ENCODE measurements at places on chromosomes 4 and X. TPM values are rescaled to one million over a fixed set of nuclear protein-coding genes. Genes with fewer than 3 reads are reported as not detected.
A peak's percentile ranks its signal among the peaks of the same experiment; 100 is the strongest.

GRCh38 chrX:64977051-64977450 lies 801 bp upstream of the ZC4H2 start:
- no peaks in the 10 kb centered on the region for H3K27me3 ChIP-seq
- H3K4me1 ChIP-seq = peaks cover 3% of the 10 kb centered on the region
- no peaks in the 10 kb centered on the region for H3K36me3 ChIP-seq
- no peak overlapping the region for H3K4me3 ChIP-seq

GRCh38 chrX:100512471-100512870 lies 72.3 kb upstream of the TNMD start:
- no peaks in the 10 kb centered on the region for H3K36me3 ChIP-seq
- no peaks in the 10 kb centered on the region for H3K27me3 ChIP-seq
- no peak overlapping the region for H3K4me3 ChIP-seq

DNA sequence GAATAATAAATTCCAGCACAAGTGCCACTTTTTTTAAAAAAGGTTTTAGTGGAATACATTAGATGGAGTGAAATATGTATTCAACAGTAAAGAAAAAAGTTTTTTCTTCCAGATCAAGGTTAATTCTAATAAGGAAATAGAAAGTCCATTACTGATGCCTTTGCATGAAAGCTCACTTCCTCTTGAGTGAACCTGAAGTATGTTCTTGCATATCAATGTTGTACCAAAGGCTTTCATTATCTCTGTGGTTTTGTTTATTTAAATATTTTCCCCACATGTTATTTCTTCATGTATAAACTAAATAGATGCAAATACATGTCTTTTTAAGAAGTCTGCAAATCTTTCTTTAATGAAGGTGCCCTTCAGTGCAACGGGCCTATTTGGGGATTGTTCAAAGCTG lies 307.9 kb downstream of the C4orf33 start:
- H3K4me3 ChIP-seq = no peak overlapping the region
- no peaks in the 10 kb centered on the region for H3K4me1 ChIP-seq
- H3K27me3 ChIP-seq = no peaks in the 10 kb centered on the region
- H3K36me3 ChIP-seq = no peaks in the 10 kb centered on the region
- DNase-seq = no peak

GRCh38 chr4:24693636-24694035 lies 101.7 kb upstream of the SOD3 start:
- H3K4me1 ChIP-seq = no peaks in the 10 kb centered on the region
- H3K36me3 ChIP-seq = no peaks in the 10 kb centered on the region
- DNase-seq = no peak
- no peak overlapping the region for H3K4me3 ChIP-seq
- no peak overlapping the region for H3K27ac ChIP-seq
- no peaks in the 10 kb centered on the region for H3K27me3 ChIP-seq

DNA sequence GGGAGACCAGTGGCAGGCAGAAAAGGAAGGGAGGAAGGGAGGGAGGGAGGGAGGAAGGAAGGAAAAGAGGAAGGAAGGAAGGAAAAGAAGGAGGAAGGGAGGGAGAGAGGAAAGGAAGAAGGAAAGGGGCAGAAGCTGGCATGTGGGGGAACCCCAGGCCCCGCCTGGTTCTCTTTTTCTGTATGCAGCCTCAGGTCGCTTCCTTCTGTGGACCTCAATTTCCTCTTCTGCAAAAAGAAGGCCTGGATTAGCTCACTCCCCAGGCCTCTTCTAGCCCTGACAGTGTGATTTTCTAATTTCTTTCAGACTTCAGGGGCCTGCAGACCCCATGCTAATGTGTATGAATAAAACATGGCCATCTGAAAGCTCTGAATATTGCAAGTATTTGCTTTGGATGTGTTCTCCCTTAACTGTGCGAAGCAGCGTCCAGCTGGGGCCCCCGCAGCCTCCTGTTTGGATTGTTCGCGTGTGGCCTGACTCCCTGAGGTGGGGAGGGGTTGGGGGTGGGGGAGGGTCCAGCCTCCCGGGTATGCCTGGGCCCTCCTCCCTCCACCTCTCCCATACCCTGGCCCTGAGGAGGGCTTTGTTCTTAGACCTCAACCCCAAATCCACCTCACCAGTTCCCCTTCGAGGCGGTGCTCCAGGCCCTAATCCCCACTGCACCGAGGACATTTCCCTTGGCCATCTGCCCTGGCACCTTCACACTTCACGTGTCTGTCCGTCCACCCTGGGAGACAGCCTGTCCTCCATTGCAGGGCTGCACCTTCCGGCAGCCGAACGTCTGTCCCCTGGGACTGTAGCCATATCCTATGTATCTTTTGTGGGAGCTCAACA lies 199.9 kb upstream of the ATP6AP2 start:
- H3K36me3 ChIP-seq = no peaks in the 10 kb centered on the region
- no peaks in the 10 kb centered on the region for H3K27me3 ChIP-seq
- DNase-seq = peak; percentile 14
- no peaks in the 10 kb centered on the region for H3K4me1 ChIP-seq

The HS6ST2 gene
- total RNA-seq = not detected

DNA sequence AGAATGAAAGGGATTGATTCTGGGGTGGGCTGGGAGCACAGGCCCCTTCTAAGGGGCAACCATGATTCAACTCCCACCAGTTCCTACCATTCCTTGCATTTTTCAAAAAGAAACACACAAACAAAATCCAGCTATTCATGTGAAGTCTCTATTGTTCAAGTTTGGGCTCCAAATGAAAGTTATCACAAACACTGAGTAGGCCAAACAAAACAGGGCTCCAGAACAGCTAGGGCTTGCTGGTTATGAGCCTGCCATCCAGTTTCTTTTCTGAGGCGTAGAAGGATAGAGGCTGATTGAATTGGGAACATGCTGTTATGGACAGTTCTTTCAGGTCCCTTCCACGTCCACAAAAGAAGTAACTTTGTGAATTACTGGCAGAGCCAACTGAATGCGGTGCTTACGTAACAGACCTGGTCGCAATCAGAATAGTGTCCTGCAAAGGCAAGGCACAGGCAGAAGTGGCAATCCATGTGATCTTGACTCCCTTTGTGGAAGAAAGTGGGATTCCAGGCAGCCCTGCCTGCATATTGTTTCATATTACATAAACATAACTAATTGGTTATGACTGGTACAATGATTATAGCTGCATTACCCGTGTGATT lies 244.5 kb downstream of the SCFD2 start:
- no peak for DNase-seq
- no peaks in the 10 kb centered on the region for H3K4me1 ChIP-seq
- H3K27ac ChIP-seq = no peak overlapping the region
- H3K4me3 ChIP-seq = no peak overlapping the region
- H3K27me3 ChIP-seq = no peaks in the 10 kb centered on the region

- no peak for DNase-seq
- peak overlapping the region; percentile 15 for H3K4me3 ChIP-seq
- no peak overlapping the region for H3K27ac ChIP-seq
- peaks cover 21% of the 10 kb centered on the region for H3K4me1 ChIP-seq
Measured at GRCh38 chr4:41880840-41881831, 54.1 kb upstream of the TMEM33 start.

The TENM3 gene
- 41.8 TPM for total RNA-seq

The CYP4V2 gene
- 66.9 TPM for total RNA-seq

- peaks cover 17% of the 10 kb centered on the region for H3K4me1 ChIP-seq
- no peak overlapping the region for H3K4me3 ChIP-seq
- peak overlapping the region; percentile 60 for H3K27ac ChIP-seq
Measured at GRCh38 chrX:53086464-53086863, 4.3 kb downstream of the TSPYL2 start.

DNA sequence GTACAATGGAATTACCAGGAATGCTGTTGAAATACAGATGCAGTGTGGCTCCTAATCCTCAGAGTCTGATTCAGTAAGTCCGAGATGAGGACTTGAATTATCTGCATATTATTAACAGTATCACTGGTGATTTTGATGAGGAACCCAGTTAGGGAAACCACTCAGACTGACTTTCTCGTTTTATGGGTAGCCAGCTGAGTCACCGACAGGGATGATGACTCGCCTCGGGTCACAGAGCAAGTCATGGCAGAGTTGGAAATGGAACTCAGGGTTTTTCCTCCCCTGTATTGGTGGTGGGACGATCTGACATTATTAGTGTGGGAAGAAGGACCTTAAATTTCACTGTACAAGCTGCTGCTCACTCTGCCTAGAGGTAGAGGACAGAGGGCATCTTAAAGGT lies 51.3 kb downstream of the RTL9 start:
- H3K27me3 ChIP-seq = no peaks in the 10 kb centered on the region
- H3K36me3 ChIP-seq = no peaks in the 10 kb centered on the region
- no peaks in the 10 kb centered on the region for H3K4me1 ChIP-seq

DNA sequence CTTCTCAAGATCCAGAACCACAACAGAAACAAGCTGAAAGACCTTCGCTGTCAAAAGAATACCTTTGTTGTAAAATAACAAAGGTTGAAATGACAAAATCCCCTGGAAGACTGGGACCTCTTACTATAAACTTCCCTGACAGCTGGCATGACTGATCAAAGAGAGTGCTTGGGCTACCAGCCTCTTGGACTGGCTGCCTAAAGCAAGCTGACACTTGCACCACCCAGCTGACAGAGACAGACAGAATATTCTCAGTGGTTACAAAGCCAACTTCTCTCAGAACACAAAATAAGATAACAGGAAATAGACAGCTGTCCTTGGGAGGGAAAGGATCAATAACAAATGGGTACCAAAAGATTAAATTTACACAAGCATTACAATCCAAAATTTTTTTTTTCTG lies 241.7 kb upstream of the SPOCK3 start:
- DNase-seq = no peak
- H3K36me3 ChIP-seq = no peaks in the 10 kb centered on the region
- H3K4me3 ChIP-seq = no peak overlapping the region
- no peaks in the 10 kb centered on the region for H3K27me3 ChIP-seq

DNA sequence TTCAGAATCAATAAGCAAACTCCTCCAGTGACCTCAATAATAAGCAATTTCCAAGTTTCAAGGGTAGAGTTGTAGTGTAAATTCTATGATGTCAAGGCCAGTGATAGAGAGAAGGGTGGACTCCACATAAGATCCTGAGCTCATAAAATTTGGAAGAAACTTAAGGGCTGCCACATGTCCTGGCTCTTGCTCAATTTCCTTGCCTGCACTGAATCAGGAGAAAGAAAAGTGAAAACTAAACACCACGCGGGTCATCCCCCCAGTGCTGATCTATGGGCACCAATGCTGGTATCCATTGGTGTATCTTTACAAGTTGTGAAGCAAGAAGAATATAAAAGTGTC lies 392.0 kb upstream of the INTU start:
- no peaks in the 10 kb centered on the region for H3K36me3 ChIP-seq
- H3K27ac ChIP-seq = no peak overlapping the region
- no peak overlapping the region for H3K4me3 ChIP-seq
- H3K4me1 ChIP-seq = no peaks in the 10 kb centered on the region
- H3K27me3 ChIP-seq = no peaks in the 10 kb centered on the region
- no peak for DNase-seq

DNA sequence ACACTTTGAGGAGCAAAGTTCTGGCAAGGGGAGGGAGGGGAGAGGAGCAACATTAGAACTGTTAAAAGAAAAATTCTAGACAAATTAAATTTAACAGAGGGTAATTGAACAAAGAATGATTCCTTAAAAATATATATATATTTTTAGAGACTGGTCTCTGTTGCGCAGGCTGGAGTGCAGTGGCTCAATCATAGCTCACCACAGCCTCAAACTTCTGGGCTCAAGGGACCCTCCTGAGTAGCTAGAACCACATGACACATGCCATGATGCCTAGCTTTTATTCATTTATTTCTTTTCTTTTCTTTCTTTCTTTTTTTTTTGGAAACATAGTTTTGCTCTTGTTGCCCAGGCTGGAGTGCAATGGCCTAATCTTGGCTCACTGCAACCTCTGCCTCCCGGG lies 19.1 kb upstream of the SPINK2 start:
- no peak overlapping the region for H3K4me3 ChIP-seq
- no peak for DNase-seq
- no peak overlapping the region for H3K27ac ChIP-seq
- no peaks in the 10 kb centered on the region for H3K27me3 ChIP-seq
- H3K4me1 ChIP-seq = no peaks in the 10 kb centered on the region

- no peaks in the 10 kb centered on the region for H3K27me3 ChIP-seq
- H3K4me3 ChIP-seq = no peak overlapping the region
- DNase-seq = no peak
- H3K27ac ChIP-seq = no peak overlapping the region
- H3K4me1 ChIP-seq = no peaks in the 10 kb centered on the region
- no peaks in the 10 kb centered on the region for H3K36me3 ChIP-seq
Measured at GRCh38 chr4:156242390-156242789, 288.7 kb upstream of the CTSO start.

- no peak for DNase-seq
- no peaks in the 10 kb centered on the region for H3K4me1 ChIP-seq
- no peak within 1 kb of the TSS for H3K4me3 ChIP-seq
Measured at GRCh38 chr4:69995526-69996016, at the start of gene STATH. Gene STATH, plus strand, starts transcription at chr4:69995966. Its CDS starts 2,472 bp downstream, at chr4:69998438.

The ABLIM2 gene
- 9.4 TPM for total RNA-seq

Data from thyroid gland (tissue), 4 donors.